ENCODE measurements at places on chromosomes 3 and 15.
A peak's percentile ranks its signal among the peaks of the same experiment; 100 is the strongest.

GRCh38 chr3:11661827-11662226 is 18.1 kb upstream of the VGLL4 start:
- peak; percentile 60 for DNase-seq

DNA sequence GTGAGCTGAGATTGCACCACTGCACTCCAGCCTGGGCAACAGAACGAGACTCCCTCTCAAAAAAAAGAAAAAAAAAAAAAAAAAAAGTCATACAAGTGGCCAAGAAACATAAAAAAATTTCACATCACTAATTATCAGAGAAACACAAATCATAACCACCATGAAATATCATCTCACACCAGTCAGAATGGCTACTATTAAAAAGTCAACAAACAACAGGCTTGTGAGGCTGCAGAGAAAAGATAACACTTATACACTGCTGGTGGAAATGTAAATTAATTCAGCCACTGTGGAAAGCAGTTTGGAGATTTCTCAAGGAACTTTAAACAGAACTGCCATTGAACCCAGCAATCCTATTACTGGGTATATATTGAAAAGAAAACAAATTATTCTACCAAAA is 291.1 kb upstream of the MCTP2 start:
- no peak for DNase-seq

GRCh38 chr3:30713885-30714503 is 107.6 kb downstream of the TGFBR2 start:
- DNase-seq = no peak

- no peak for DNase-seq
These were observed 4.0 kb upstream of the DZIP1L start for GRCh38 chr3:138119423-138119766.

GRCh38 chr3:133629146-133629545 is 32.6 kb downstream of the TOPBP1 start:
- peak; percentile 18 for DNase-seq

DNA sequence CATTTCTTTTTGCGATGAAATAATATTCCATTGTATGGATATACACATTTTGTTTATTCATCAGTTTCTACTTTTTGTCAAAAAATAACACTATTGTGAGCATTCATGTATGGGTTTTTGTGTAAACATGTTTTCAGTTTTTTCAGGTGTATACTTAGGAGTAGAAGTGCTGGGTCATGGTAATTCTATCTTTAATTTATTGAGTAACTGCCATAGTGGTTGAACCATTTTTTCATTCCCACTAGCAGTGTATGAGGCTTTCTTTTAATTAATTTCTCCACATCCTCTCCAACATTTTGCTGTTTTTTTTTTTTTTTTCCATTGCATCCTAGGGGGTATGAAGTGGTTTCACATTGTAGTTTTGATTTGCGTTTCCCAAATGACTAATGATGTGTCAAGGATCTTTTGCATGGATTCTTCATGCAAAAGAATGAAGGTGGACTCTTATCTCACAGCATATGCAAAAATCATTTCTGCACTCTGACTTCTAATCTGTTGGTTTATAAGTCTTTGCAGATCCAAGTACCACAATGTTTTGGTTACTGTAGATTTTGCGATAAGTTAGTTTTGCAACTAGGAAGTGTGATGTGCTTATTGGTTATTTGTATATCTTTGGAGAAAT is 12.6 kb downstream of the ATP2C1 start:
- DNase-seq = no peak

GRCh38 chr3:33921608-33922007 is 123.2 kb downstream of the PDCD6IP start:
- DNase-seq = no peak

Data from erythroblast (primary cell).